Stimulated activated CD8-positive, alpha-beta memory T cell treated with anti-CD3 and anti-CD28 coated beads, Interleukin-4, amount 100 ng/mL, for 4 hours (primary cell): ENCODE measurements at places on chromosomes 1 and 21.

DNA sequence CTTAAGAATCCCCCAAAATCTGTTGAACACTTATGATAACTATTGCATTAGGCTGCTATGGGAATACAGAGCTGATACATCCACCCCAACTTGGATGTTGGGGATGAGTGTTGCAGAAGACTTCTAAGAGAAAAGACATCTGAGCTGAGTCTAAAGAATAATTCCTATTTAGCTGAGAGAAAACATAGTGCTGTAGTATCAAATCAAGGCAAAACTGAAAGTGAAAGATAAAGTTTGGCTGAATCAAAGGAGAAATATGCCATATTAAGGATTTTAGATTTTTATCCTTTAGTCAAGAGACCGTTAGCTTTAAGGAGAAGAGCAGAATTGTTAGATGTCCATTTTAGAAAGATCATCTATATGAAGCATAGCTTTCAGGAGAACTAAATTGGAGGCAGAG lies 726.9 kb upstream of the PTBP2 start:
- no peak for DNase-seq

DNA sequence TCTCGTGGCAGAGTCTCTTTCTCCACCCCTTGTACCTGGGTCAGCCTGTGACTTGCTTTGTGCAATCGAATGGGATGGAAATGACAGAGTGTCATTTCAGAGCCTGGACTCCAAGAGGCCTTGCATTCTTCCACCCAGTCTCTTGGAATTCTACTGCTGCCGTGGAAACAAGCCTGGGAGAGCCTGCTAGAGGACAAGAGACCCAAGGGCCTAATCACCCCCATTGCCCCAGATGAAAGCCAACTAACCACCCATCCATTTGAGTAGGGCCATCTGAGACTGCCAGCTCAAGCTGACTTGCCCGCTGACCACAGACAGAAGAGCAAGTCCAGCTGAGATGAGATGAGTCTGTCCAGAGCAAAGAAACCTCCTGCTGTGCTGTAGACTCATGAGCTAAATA lies 201.6 kb downstream of the PTPRU start:
- DNase-seq, result no peak

GRCh38 chr1:98044071-98044697 lies 123.3 kb upstream of the DPYD start:
- no peak for DNase-seq

- no peak for DNase-seq
Observed at GRCh38 chr1:114779722-114780121, 763 bp downstream of the SIKE1 start.

- no peak for DNase-seq
Observed at GRCh38 chr1:182442333-182442732, 7.6 kb upstream of the RGSL1 start.

DNA sequence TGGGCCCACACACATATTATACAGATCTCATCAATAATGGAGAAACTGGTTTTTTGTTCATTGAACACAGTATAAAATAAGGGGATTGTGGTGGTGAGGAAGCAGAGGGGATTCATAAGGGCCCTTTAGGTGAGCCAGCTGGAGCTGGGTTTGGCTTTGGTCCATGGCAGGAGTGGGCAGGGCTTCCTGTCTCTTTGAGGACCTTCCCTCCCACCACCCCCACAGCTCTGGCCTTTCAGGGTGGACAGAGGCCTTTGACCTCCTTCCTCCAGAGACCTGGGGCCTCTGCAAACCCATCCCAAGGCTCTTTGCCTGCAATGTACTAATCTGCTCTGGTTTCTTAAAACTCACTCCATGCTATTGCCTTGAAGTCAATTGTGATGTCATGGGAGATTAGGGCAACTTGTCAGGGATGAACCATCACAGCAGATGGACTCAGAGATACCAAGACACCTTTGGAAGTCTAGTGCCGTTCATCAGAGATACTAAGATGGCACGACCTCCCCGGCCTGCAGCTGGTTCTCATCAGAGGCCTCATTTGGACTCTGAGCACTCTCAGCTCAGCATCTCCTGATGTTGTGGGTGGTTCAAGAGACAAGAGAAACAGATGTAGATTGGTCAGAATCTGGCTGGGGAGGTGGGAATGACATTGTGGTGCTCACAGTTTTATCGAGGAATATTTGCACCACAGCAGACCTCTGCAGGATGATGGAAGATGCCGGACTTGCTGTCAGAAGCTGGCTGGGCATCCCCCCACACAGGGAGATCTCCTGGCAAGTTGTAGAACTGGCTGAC lies 37.9 kb downstream of the LHX4 start:
- no peak for DNase-seq

- no peak for DNase-seq
Observed at GRCh38 chr1:22791831-22792347, 81.2 kb downstream of the EPHB2 start.

- DNase-seq, result no peak
Observed at GRCh38 chr1:223350361-223350908, 13.5 kb downstream of the SUSD4 start.

DNA sequence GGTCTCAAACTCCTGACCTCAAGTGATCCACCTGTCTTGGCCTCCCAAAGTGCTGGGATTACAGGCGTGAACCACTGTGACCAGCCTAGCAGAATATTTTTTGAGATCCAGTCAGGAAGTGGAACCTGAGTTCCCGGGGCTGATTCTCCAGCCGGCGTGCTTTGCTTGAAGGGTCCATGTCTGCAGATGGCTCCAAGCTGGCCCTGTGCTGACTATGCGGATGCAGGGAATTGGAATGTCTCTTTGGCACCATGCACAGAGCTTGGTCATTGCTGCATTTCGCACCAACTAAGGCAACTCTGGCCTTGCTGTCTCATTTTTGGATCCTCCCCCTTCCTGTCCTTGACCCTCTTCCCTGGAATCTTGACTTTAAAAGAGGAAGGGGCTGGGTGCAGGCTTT lies 28.1 kb downstream of the ARHGEF10L start:
- DNase-seq, result no peak

- DNase-seq, result no peak
Observed at GRCh38 chr1:42348498-42348897, 13.5 kb upstream of the FOXJ3 start.

- DNase-seq, result peak; percentile 57
Observed at GRCh38 chr1:155086128-155086741, 7.6 kb downstream of the EFNA3 start.

DNA sequence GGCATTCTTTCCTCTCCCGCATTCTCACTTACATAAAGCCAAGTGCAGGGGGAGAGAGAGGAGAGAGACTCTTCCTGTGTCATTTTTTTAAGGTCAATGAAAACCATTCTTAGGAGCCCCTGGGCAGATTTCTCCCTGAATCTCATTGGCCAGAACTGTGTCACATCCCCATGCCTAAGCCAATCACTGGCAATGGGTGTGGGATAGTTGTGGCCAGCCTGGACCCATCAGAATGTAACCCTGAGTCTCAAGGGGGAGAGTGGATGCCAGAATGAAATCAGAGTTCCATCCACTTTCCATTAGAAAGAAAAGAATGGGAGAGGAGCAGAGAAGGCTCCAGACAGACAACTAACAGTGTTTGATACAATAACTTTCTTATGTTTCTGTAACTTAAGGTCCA lies 31.2 kb upstream of the COQ8A start:
- no peak for DNase-seq

DNA sequence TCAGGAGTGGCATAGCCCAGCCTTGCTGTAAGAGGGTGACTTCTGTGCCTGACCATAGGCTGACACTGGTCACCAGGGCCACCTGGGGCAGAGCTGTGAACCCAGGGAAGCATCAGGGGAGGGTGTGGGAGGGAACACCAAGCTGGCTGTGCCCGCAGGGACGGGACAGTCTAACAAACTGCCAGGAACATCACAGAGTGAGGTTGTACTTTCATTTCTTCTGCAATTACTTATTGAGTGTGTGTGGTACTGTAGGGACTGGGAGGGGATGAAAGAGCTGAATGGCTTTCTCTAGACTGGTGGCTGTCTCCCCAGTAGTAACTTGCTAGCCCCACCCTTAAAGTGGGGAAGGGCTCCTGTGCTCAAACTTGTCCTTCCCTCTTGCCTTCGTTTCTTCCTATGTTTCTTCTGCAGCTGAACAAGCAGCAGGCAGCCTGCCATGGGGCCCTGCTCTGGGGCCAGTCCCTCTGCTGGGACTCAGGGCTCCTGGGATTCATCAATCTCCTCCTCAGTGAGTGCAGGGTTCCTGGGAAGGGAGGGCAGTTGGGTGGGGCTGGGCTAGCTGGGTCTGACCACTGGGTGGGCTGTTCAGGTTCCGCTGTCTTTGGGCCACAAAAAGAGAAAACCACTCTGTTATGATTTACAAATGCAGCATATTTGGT lies 39.7 kb upstream of the ETV3 start:
- DNase-seq, result no peak

DNA sequence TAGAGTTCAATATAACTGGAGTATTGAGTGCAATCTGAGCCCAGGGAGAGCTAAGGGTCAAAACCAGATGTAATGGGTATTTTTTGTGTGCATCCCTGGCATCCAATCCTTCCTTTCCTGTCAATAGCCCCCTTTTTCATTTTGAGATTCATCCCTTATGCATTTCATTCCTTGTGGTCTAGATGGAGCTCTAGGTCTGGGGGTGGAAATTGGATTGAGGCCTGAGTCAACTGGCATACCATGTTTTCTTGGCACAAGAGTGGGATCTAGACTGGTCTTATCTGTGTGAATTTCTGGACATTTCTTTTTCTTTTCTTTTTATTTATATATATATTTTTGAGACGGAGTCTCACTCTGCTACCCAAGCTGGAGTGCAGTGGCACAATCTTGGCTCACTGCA lies 67.3 kb upstream of the RAB3GAP2 start:
- DNase-seq, result no peak

DNA sequence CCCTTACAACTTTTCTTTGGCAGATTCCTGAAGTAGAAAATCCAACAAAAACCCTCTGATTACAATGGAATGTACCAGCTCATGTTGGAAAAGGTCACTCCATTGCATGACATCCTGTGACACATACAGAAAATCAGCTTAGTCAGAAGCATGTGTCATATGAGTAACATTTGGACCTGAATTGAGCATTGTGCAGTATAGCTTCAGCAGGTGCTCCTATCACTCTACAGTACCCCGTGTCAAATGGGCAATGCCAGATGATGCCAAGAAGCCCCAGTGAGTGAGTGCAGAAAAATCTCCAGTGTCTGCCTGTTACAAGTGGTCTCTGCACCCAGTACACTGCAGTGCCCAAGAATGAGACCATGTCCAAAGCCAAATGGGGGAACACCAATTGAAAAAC lies 129.7 kb upstream of the RUNX1 start:
- DNase-seq, result no peak

DNA sequence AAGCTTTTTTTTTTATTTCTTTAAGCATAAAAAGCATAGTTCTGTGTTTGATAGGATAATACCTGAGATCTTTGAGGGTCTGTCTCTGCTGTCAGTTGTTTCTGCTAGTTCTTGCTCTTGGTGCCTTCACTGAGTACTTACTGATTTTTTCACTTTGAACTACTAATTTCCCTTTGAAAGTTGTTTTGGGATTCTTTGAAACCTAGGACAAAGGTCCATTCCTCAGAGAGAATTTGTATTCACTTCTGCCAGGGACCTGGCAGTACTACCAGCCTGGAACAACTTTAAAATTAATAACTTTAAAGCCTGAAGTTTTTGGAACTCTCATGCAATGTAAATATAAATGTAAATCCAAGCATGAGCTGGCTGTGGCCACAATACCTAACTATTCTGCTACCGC lies 190.1 kb downstream of the TM2D1 start:
- DNase-seq, result no peak

DNA sequence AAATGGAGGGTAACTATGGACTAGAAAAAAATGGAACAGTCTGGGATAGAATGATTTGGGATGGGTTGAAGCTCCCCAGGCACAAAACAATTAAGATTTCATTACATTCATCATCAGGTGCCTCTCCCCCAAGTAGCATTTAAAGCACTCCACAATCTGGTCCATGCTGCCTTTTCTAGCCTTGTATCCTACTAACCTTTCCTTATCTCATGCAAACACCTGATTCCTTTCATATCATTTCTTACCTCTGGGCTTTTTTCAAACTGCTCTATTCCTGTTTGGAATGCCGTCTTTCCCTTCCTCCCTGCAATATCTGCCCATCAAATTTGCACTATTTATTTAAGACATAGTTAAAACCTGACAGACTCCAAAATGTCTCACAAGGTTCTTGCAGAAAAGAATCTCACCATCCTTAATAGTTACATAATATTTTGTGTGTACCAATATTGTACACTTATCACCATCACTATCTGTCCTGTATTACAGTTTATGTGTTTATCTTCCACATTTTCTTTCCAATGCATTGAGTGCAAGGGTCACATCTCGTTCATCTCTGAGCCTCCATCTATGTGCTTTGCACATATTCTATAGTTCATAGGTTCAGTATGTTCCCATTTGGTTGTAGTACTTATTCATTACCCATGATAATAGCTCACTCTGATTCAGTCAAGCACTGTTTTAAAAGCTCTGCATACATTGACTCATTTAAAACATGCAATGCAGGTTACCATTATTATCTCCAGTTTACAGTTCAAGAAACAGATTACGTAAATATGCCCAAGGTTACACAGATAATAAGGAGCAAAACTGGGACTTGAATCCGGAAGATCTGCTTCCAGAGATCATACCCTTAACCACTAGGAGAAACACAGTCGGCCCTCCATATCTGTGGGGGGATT lies 16.1 kb upstream of the SHCBP1L start:
- no peak for DNase-seq

GRCh38 chr1:192489748-192490147 lies 85.8 kb upstream of the RGS1 start:
- DNase-seq, result no peak

DNA sequence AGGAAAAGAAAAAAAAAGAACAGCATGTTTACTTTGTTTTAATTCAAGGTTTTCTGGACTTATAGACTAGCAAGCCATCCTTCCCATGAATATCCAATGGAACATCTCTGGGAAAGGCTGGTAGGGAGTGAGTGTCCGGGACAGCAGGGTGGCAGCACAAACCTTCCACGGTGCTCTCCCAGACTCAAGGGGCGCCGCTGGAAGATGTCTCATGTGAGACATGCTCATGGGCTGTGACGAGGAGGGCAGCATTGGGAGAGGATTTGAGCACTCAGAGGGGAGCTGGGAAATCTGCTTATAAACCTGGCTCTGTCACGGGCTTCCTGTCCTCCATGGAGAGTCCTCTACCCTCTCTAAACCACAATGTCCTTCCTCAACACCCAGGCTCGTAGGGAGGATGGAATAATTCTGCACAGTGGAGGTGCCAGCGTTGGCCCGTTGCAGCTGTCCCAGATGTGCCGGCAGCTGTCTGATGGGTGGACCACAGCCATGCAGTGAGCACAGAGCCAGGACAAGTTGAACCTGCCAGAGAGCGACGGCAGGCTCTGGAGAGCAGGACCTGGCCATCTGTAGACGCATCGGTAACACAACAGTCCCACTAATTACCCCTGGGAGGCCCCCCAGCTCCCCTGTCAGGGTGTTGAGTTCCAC lies 100.1 kb upstream of the IGSF21 start:
- DNase-seq, result no peak

DNA sequence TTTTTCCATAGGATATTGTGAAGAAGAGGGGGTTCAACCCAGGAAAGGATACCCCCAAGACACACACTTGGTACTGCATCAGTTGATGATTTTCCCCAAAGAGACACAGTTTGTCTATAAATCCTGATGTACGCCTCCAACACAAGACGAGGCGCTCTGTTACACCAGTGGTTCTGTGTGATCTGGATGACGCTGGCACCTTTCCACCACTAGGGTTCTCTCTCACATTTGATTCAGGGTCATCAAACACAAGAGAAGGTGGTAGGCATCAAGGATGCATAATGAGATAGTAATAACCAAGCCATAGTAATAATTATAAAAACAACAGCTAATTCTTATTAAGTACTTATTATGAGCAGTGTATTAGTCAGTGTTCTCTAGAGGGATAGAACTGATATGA lies 508.8 kb upstream of the ZP4 start:
- no peak for DNase-seq

- DNase-seq, result no peak
Observed at GRCh38 chr1:77556045-77556444, 126.4 kb downstream of the ZZZ3 start.

- DNase-seq, result peak; percentile 70
Observed at GRCh38 chr1:198681831-198682759, 43.3 kb downstream of the PTPRC start.
